H9 (cell line): ENCODE measurements at places on chromosomes 2 and 18. TPM values are rescaled to one million over a fixed set of nuclear protein-coding genes. Genes with fewer than 3 reads are reported as not detected.

- DNase-seq: no peak
- no peak overlapping the region for H3K27ac ChIP-seq
- no peaks in the 10 kb centered on the region for H3K27me3 ChIP-seq
- no peaks in the 10 kb centered on the region for H3K4me1 ChIP-seq
Observed at GRCh38 chr2:103132536-103133217, 370.8 kb downstream of the TMEM182 start.

DNA sequence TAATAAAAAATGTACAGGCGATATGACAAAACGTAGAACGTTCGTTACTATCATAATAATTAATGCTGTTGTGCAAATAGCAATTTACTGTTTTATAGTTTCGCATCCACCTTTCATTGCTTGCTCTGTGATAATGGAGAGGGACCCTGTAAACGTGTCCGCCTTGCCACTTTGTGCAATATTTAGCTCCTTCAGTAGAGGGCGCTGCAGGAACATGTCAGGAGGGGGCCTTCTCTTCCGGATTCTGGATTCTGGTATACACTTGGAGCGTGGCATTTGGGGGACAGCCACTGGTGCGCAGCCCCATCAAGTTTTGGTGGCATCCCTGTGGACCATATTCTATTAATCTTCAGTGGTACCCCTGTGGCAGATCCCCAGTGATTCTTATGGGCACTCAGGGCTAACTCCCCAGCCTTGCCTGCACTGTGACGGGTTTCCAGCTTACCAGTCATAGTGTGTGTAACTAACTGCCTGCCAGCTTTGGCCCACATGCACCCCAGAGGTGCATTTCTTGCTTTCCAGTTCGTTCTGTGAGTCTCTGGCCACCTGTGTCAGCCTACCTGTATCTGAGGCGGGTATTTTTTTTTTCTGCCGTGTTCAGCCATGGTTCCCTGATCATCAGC lies 140.3 kb downstream of the CYRIA start:
- H3K4me3 ChIP-seq: no peak overlapping the region
- H3K36me3 ChIP-seq: no peaks in the 10 kb centered on the region
- no peaks in the 10 kb centered on the region for H3K27me3 ChIP-seq
- no peak overlapping the region for H3K27ac ChIP-seq

GRCh38 chr18:32911660-32912284 lies 138.9 kb upstream of the KLHL14 start:
- H3K27ac ChIP-seq: no peak overlapping the region
- H3K27me3 ChIP-seq: no peaks in the 10 kb centered on the region
- H3K4me1 ChIP-seq: no peaks in the 10 kb centered on the region
- no peak for DNase-seq

NMUR1 gene
- 0.13 and 0.20 TPM in 2 replicates for total RNA-seq

C2orf80 gene
- total RNA-seq: not detected in 2 replicates

GRCh38 chr18:31204833-31205232 lies 42.2 kb upstream of the DSC1 start:
- H3K27me3 ChIP-seq: no peaks in the 10 kb centered on the region
- H3K27ac ChIP-seq: no peak overlapping the region
- DNase-seq: no peak
- H3K36me3 ChIP-seq: no peaks in the 10 kb centered on the region
- no peak overlapping the region for H3K4me3 ChIP-seq

- H3K4me1 ChIP-seq: no peaks in the 10 kb centered on the region
- H3K27ac ChIP-seq: no peak overlapping the region
- H3K27me3 ChIP-seq: no peaks in the 10 kb centered on the region
- H3K4me3 ChIP-seq: no peak overlapping the region
- no peaks in the 10 kb centered on the region for H3K36me3 ChIP-seq
Observed at GRCh38 chr2:102424754-102425153, 1.8 kb downstream of the IL18RAP start.

DNA sequence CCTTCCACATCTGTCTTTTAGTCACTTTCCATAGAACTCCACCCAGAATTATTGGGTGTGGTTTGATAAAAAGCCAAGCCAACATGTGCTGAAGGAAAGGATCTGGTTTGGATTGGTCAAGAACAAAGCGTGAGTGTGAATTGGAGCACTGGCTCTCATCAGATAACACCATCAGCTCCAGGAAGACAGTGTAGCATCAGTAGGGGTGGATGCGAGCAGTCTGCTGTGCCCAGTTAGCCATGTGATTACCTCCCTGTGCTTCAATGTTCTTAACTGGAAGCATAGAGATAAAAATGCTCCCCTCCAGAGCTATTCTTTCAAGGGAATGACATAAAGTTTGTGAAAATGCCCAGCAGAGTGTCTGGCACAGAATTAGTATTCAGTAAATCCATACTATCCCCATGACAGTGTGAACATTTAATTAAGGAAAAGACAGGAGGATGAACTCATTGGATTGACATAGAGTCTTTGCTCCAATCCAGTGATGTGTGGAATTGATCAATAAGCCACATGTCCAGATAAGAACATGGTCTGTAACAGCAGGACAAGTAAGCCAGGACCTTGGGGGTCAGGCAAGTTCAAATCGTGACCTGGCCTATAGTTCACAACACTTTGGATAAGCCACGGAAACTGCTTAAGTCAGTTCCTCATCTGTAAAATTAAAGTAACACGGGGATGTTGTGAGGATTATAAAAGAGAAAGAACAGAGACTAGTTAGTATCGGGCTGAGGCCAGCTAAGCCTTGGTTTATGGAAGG lies 68.0 kb downstream of the FAM124B start:
- H3K4me3 ChIP-seq: no peak overlapping the region
- no peaks in the 10 kb centered on the region for H3K27me3 ChIP-seq
- H3K27ac ChIP-seq: no peak overlapping the region
- DNase-seq: no peak
- H3K36me3 ChIP-seq: no peaks in the 10 kb centered on the region
- H3K4me1 ChIP-seq: no peaks in the 10 kb centered on the region

DNA sequence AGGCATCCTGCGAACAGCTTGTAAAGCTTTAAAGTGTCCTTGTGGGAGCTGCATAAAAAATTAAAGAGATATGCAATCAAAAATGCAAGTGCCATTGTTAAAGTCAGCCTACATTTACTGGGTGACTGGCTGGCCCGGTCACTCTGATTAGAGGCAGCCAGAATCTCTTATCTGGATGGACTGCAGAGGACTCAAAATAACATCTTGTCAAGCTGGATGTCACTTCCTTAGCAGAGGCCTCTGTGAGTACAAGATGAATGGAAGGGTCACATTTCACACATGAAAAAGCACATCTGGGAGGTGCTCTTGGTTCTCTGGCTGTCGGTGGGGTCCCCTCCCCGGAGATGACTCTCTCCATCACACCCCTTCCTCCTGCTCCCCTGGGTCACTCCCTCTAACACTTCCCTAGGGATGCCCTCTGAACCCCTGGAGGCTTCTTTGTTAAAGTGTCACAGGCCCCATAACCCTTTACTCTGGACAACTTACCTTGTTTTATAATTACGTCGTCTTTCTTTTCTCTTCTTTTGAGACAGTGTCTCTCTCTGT lies 122.1 kb downstream of the SH3BP4 start:
- no peaks in the 10 kb centered on the region for H3K27me3 ChIP-seq
- peaks cover 4% of the 10 kb centered on the region; the same call in 1 of the 2 replicates for H3K4me1 ChIP-seq
- H3K4me3 ChIP-seq: no peak overlapping the region
- no peak overlapping the region for H3K27ac ChIP-seq
- no peaks in the 10 kb centered on the region for H3K36me3 ChIP-seq

GRCh38 chr18:21739604-21740537 lies 721 bp upstream of the MIB1 start:
- peaks cover 4% of the 10 kb centered on the region for H3K36me3 ChIP-seq
- no peaks in the 10 kb centered on the region for H3K27me3 ChIP-seq
- DNase-seq: peak; percentile 52
- H3K27ac ChIP-seq: peak overlapping the region; percentile 75
- H3K4me1 ChIP-seq: no peaks in the 10 kb centered on the region

DNA sequence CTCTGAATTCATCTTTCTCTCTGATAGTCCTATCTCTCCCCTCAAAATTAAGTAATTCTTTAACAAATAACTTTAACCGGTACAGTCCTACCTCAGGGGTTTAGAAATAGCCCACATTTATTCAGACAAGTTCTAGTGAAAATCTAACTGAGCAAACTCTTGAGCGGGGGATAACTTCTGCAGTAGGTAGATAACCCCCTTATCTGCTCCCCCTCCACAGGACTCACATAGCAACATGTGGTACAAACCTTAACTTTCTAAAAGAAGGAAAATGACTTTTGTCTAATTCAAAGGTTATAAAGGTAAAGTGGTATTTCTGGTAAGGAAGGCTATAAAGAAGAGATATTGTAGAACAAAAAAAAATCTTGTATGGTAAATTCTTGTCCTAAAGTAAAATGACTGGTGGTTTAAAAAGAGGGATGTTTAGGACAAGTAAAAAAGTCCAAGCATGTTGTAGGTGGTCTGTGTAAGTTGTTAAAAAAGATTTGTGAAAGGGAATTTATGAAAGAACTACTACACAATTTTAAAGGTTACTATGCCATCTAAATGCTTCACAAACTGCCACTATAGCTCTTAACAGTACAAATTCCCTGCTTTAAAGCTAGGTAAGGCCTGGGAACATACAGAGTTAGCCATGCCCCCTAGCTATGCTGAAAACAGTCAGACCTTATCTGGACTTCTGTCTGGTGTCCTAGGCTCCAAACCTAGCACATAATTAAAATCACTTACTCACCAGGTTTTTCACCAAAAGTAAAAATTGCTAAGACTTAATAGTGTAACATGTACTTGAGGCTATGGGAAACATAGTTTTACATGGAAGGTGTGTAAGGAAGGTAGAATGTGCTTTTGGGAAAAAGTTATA lies 8.1 kb upstream of the RPIA start:
- H3K27me3 ChIP-seq: no peaks in the 10 kb centered on the region
- H3K4me3 ChIP-seq: no peak overlapping the region
- DNase-seq: no peak

- H3K36me3 ChIP-seq: no peaks in the 10 kb centered on the region
- H3K27ac ChIP-seq: no peak overlapping the region
- H3K4me3 ChIP-seq: no peak overlapping the region
- H3K4me1 ChIP-seq: no peaks in the 10 kb centered on the region; the same call in 1 of the 2 replicates
Observed at GRCh38 chr18:5214583-5215351, 17.7 kb upstream of the AKAIN1 start.

GRCh38 chr2:88080545-88080944 lies 12.9 kb downstream of the SMYD1 start:
- H3K27me3 ChIP-seq: no peaks in the 10 kb centered on the region; the same call in 1 of the 2 replicates
- H3K4me3 ChIP-seq: no peak overlapping the region
- no peaks in the 10 kb centered on the region for H3K36me3 ChIP-seq

GRCh38 chr2:31324016-31324633 lies 90.2 kb downstream of the EHD3 start:
- DNase-seq: no peak
- H3K4me1 ChIP-seq: no peaks in the 10 kb centered on the region
- no peak overlapping the region for H3K27ac ChIP-seq
- no peaks in the 10 kb centered on the region for H3K36me3 ChIP-seq
- no peak overlapping the region for H3K4me3 ChIP-seq

FAM237A gene
- not detected in 2 replicates for total RNA-seq

- DNase-seq: no peak
- no peaks in the 10 kb centered on the region for H3K36me3 ChIP-seq
- no peaks in the 10 kb centered on the region for H3K27me3 ChIP-seq
Observed at GRCh38 chr18:70454704-70455322, 166.0 kb downstream of the SOCS6 start.

- H3K36me3 ChIP-seq: no peaks in the 10 kb centered on the region
- DNase-seq: no peak
- no peak overlapping the region for H3K27ac ChIP-seq
- H3K4me3 ChIP-seq: no peak overlapping the region
- no peaks in the 10 kb centered on the region for H3K4me1 ChIP-seq
Observed at GRCh38 chr2:199223791-199224190, 233.9 kb downstream of the SATB2 start.

KCNIP3 gene
- 1.5 TPM in 2 replicates for total RNA-seq

GRCh38 chr2:38149531-38149930 lies 73.6 kb upstream of the CYP1B1 start:
- no peak for DNase-seq
- H3K36me3 ChIP-seq: no peaks in the 10 kb centered on the region
- H3K4me3 ChIP-seq: no peak overlapping the region
- H3K27me3 ChIP-seq: no peaks in the 10 kb centered on the region
- H3K4me1 ChIP-seq: peaks cover 4% of the 10 kb centered on the region; the same call in 1 of the 2 replicates
- no peak overlapping the region for H3K27ac ChIP-seq

KCNG2 gene
- 0.15 TPM in 1 of 2 replicates, not detected in the other for total RNA-seq

GRCh38 chr2:241399941-241400922 lies 44.1 kb downstream of the FARP2 start:
- peaks cover 5% of the 10 kb centered on the region; the same call in 1 of the 2 replicates for H3K36me3 ChIP-seq
- H3K4me1 ChIP-seq: no peaks in the 10 kb centered on the region
- no peak overlapping the region for H3K4me3 ChIP-seq
- H3K27ac ChIP-seq: no peak overlapping the region

- no peak for DNase-seq
- H3K4me1 ChIP-seq: peaks cover 5% of the 10 kb centered on the region; the same call in 1 of the 2 replicates
- no peaks in the 10 kb centered on the region for H3K36me3 ChIP-seq
- H3K27ac ChIP-seq: no peak overlapping the region
- H3K4me3 ChIP-seq: no peak overlapping the region
Observed at GRCh38 chr2:190854726-190855125, 25.9 kb upstream of the GLS start.

DNA sequence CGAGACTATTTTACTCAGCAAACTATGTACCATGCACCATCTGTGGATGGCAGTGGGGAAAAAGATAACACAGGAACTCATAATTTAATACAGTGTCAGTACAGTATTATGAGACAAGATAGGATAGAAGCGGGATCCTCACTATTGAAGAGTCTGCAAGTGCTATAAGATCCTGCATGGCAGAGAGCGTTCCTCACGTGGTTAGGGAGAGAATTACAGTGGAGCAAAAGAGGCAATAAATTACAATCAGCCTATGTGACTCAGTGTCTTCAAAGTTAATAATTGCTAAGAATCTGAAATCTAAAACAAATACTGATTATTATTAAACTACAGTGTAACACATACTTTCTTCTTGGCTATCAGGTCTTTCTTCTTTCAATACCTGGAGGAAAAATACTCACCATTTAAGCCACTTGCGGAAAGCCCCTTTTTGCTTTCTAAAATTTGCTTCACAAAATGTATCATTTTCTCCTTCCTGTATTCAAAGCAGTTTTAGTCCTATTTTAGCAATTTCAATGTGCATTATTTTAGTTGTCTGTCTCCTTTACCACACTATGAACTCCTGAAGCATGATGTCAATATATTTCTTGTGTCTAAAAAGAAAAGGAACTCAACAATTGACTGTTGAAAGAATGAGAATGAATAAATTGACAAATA lies 342.9 kb downstream of the SPAG16 start:
- H3K4me3 ChIP-seq: no peak overlapping the region
- no peaks in the 10 kb centered on the region for H3K4me1 ChIP-seq
- no peak for DNase-seq
- H3K27me3 ChIP-seq: no peaks in the 10 kb centered on the region
- H3K36me3 ChIP-seq: no peaks in the 10 kb centered on the region; the same call in 2 of the 3 replicates
- no peak overlapping the region for H3K27ac ChIP-seq

GKN1 gene
- not detected in 2 replicates for total RNA-seq

RAB27B gene
- total RNA-seq: 0.15 and 0.24 TPM in 2 replicates

PIGN gene
- 30.9 and 32.4 TPM in 2 replicates for total RNA-seq
